ENCODE measurements at places on chromosomes 12 and 14.

DNA sequence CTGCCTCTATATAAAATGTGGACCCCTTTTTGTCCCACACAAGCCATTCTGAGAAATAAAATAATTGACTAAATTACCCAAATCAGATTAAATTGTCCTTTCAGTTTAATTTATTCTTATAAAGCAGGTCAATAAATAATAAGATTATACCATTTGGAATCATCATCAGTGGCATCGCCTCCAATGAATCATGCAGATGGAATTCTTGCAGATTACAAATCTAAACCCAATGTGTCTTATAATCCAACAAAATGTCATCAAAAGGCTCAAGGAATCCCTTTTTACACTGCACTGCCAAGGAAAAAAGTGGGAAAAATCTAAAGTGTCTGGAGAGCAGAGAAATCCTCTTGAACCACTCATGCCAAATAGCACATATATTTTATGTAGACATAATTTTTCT lies 138.2 kb upstream of the TSPAN8 start:
- no peak for DNase-seq

DNA sequence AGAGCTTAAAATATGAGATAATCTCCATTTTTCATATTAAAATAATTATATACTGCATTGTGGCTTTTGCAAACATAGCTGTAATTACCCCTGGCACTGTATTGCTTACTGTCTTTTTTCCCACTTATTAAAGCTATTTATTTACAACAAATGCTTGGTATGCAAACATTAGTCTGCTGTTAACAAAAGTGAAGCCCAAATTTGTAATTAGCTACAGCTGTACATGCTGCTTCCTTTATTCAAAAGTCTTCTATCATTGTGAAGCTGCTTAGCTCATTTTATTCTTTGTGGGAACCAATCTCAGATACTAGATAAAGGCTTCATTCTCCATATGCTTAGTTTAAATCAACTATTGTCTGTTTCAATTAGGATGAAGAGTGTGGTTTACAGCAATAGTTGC lies 425.8 kb upstream of the FOXG1 start:
- DNase-seq = no peak

- DNase-seq = no peak
Measured at GRCh38 chr12:1912580-1913376, 5.7 kb downstream of the CACNA2D4 start.

DNA sequence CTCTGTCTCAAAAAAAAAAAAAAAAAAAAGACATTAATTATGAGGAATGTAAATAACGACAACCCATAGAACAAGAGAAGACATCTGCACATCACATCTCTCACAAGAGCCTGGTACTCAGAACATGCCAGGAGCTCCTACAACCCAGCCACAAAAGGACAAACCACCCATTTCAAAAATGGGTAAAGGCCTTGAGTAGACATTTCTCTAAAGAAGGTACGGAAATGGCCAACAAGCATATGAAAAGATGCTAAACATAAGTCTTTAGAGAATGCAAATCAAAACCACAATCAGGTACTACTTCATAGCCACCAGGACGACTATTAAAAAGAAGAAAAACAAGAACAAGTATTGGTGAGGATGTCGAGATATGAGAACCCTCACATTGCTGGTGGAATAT lies 13.3 kb downstream of the AMN start:
- DNase-seq = no peak

DNA sequence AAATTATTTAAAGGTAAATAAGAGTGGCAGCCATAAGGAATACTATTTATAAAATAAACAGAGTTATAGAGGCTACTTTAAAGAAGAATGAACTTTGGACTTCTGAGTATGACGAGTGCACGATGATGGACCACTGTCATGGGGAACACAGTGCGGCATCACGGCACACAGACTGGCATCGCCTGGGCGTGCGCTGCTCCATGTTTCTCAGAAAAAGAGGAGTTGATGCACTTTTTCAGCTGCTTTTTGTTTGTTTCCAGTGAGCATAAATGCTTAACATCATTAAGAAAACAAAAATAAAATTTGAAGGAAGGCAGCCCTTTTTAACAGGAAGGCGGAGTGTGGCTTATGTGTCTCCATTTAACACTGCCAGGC lies 23.3 kb upstream of the EAPP start:
- DNase-seq = peak; percentile 48

GRCh38 chr12:23098517-23098916 lies 473.5 kb downstream of the ETNK1 start:
- no peak for DNase-seq

GRCh38 chr12:30905463-30906009 lies 21.0 kb upstream of the TSPAN11 start:
- no peak for DNase-seq

DNA sequence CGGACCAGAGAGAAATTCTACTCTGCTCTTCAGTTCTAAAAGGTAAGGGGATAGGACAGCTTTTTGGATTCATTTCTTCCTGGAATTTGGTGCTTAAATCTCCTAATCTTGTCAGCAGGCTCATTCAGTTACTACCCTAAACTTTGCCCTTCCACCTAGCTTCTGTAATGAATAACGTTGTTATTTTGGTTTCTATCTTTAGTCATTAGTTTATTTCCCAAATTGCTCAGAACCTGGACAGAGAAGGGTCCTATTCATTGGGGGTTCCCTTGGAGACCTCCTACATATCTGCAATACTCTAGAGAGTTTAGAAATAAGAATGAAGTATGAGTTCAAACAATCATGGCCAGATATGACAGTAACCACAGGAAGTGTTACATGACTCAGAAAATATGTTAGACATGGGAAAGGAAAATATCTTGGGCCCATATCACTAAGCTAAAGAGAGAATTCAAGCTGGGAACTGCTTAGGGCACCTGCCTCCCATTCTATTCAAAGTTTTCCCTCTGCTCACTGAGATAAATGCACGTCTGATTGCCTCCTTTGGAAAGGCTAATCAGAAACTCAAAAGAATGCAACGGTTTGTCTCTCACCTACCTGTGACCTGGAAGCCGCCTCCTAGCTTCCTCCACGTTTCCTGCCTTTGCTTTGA lies 87.9 kb downstream of the GAS2L3 start:
- DNase-seq = no peak

GRCh38 chr14:82410064-82410463 lies 876.4 kb upstream of the SEL1L start:
- DNase-seq = no peak

- no peak for DNase-seq
Measured at GRCh38 chr12:3602488-3602887, 111.5 kb downstream of the PRMT8 start.

DNA sequence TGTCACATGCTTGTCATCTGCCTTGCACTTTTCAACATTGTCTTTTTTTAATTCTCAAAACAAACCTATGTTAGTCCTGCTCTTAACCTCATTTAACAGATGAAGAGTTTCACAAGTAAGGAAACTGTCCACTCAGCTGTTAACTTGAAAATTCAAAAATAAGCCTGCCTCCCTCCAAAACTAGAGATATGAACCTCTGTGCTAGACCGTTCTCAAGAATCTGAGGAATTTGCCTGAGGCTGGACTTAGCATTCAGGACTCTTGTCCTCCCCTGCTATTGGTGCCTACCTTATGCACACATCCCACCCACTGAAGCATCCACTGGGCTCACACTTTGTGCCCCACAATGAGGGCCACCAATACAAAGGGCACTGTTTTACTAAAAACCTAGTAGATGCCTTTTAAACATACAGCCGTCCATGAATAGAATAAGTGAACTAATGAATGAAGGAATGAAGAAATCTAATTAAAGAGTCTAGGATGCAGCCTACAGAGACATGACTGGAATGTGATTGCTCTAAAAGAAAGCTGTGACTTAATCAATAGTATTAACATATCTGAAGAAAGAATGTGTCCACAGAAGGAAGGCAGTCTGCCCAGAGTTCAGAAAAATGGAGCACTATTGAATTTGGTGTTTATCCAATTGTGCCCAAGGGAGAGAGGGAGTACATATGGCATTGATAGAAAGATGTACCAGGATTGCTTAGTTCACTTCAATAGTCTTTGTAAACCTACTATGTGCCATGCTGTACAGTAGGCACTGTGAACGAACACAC lies 238.5 kb downstream of the SPTSSA start:
- no peak for DNase-seq

GRCh38 chr14:79568594-79568993 lies 642.7 kb downstream of the DIO2 start:
- no peak for DNase-seq

GRCh38 chr12:62808166-62808879 lies 126.6 kb downstream of the PPM1H start:
- DNase-seq = no peak

DNA sequence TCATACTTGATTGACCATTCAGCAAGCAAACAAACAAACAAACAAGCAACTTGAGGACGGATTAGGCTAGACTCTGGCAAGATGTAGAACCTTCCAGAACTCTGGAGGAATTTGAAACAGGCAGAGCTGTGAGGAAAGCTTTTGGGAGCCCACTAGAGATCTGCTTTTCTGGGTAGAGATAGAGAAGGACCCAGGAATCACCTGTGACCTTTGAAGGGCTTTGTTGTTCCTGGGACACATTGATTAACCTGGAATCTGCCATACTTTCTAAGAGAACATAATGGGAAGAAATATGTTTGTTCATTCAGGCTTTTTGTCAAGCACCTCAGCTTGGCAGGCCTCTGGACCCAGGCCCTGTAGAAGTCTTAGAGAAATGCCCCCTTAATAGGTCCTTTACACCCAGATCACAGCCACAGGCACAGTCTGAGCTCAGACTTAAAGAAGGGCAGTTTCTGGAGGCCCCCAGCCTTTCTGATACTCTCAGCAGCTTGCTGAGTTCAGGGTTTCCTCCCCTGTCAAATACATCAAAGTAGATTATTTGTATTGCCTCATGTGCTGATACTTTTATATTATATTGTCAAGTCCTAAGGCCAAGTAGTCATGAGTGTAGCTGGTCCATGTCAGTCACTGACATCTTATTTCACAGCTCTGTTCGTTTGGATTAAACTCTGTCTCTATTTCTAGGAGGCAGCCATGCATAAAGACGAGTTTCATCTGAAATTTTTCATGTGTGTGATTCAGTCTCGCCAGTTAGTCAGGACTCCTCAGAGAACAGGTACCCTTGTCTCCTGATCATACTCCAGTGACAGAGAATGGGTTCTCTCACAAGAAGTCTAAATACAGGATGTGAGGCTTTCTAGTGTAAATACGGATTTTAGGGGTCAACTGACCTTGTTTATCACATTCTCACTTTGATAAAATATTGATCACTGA lies 1.1 kb upstream of the SENP1 start:
- DNase-seq = no peak

DNA sequence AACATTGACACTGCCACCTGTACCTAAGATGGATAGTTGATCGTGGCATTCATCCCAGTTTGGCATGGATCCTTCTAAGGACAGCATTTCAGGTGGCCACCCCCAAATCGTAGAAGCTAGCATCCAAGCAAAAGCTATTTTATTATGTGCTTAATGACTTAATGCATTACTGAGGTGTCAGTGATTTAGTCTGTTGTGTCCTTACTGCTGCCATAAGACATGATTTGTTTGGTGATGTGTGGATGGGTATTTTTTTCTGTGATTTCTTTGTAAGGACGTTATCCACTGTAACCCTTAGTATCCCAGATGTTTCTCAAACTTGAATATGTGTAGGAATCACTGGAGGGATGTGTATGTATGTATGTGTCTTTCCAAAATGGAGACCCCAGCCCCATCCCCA lies 81.2 kb upstream of the EVL start:
- no peak for DNase-seq

DNA sequence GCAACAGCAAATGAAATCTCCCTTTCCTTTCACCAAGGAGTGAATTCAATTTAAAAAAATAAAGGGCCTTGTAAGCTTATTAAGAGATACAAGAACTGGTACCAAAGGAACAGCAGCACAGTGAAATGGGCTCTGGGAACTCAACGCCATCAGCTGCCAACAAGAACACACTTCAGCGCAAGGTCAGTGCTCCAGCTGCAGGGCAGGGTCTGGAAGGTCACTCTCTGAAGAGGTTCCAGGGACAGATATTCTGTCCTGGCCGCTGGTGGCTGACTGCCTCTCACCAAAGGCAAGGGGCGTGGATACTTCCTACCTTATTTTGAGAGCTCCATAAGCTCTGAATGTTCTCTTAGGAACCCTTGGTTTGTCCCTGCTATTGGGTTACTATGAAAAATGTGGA lies 186.6 kb downstream of the CALM1 start:
- DNase-seq = no peak

GRCh38 chr14:103606963-103607668 lies 21.9 kb upstream of the KLC1 start:
- no peak for DNase-seq

DNA sequence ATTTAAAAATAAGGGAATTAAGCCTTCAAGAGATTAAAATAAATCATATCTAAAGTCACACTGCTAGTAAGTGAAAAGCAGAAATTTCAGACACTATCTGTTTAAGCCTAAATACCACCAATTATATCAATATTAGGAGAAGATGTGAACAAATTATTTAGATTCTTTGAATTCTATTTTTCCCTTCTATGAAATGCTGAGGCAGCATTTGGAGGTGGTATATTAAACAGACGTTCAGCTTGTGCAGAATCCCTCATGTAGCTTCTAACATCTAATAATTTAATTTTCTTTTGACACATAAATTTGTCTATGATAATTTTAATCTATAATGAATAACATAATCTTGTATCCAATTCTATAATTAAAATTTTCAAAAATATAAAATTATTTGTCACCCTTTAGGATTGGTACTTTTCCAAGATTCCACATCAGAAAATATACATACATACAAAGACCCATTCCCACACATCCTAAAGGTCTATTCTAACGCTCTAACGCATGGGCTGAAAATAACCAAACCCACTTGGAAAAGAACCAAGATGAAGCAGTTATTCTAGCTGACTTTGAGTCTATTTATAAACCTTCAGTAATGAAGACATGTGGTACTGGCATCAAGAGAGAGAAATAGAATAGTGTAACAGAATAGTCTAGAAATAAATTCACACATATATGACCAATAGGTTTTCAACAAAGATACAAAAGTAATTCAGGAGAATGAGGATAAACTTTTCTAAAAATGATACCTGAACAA lies 751.8 kb downstream of the GALC start:
- no peak for DNase-seq

GRCh38 chr12:68263366-68263765 lies 10.0 kb upstream of the IL22 start:
- DNase-seq = no peak

- no peak for DNase-seq
Measured at GRCh38 chr12:52659395-52659794, 7.4 kb upstream of the KRT2 start.

DNA sequence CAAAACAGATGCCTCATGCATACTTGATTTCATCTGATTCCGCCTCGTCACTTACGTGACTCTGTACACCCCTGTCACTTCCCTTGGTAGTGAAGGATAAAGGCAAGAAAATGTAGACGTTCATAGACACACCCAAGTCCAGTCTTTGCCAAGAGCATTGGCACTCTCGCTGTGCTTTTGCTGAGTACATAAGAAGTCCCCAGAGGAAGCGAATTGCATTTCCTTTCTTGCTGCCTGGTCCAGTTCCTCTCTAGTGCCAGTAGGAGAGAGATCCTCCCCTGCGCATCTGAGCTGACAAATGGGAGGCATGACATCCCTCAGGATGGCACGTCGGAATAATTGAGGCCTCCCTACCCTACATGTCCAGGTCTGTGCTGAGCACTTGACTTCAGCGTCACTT lies 21.3 kb upstream of the RIN3 start:
- DNase-seq = no peak

- DNase-seq = no peak
Measured at GRCh38 chr12:6393109-6393508, 9.1 kb downstream of the LTBR start.

GRCh38 chr14:87052646-87053225 lies 940.2 kb downstream of the GALC start:
- DNase-seq = no peak

- DNase-seq = no peak
Measured at GRCh38 chr12:68100241-68100640, 59.3 kb downstream of the IFNG start.

- DNase-seq = no peak
Measured at GRCh38 chr14:104129556-104129955, 8.8 kb upstream of the KIF26A start.

Measured in HepG2 (cell line).